ENCODE measurements at places on chromosomes 6 and 20.

DNA sequence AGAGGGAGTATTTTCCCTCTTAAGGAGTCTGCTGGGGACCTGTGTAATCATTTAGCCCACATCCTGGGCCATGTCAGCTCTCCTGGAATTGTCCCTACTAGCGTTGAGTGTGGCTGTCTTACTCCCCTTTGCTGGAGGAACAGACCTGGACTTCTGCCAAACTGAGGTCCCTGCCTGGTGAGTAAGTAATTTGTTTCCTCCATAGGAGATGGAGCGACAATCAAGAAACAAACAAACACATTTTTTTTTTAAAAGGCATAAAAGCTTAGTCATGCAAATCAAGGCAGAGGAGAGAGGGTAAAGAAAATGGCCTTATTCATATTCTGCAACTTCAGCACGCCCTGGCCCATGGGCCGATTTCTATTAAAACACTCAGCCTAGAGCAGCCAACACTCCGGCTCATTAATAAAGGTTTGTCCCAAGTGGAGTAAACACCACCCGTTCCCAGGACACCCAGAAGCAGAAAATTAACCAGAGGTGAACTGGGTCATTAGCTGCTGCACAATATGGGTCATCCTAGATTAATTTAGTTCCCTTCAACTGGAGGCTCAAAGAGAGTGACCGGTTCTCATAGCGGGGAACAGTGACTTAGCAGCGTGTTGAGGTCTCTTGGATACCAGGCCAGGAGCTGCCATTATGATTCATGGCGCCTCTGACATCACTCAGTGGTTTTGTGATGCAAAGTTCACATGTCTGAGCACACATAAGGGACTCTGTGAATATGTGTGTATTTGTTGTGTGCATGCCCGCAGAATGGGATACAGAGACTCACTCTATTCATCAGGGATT is 165.0 kb upstream of the SULF2 start:
- no peak for DNase-seq

- DNase-seq: no peak
These were observed 397 bp downstream of the PEDS1 start for GRCh38 chr20:50153153-50153499.

GRCh38 chr6:150312844-150313584 is 55.8 kb upstream of the IYD start:
- DNase-seq: no peak

DNA sequence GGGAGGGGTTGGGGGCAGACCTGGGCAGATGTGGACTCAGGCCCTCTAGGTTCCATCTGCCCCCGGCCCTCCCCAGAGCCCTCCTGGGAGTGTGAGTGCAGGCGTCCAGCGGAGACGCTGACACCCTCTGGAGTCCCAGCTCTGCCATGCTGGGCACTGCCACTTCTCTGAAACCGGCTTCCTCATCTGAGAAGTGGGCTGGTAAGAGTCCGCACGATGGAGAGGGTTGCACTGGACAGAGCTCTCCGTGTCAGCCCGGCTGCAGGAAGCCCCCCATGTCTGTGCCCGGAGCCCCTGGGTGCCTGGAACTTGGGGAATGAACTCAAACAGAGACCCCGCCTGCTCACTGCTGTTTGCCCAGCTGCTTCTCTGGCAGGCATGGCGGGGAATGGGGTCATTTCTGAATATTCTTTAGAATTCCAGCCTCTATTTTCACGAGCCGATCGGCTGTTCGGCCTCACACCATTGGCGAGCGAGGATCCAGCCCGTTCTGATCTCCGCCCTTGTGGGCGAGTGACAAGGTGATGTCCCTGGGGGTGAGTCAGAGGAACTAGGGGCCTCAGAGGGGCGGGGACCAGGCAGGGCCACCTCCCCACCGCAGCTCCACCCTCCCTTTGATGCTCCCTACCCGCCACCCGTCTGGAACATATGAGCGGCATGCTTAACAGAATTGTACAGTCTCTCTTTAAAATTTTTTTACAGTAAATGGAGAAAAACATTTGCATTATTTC is 47.8 kb upstream of the GATA5 start:
- no peak for DNase-seq

DNA sequence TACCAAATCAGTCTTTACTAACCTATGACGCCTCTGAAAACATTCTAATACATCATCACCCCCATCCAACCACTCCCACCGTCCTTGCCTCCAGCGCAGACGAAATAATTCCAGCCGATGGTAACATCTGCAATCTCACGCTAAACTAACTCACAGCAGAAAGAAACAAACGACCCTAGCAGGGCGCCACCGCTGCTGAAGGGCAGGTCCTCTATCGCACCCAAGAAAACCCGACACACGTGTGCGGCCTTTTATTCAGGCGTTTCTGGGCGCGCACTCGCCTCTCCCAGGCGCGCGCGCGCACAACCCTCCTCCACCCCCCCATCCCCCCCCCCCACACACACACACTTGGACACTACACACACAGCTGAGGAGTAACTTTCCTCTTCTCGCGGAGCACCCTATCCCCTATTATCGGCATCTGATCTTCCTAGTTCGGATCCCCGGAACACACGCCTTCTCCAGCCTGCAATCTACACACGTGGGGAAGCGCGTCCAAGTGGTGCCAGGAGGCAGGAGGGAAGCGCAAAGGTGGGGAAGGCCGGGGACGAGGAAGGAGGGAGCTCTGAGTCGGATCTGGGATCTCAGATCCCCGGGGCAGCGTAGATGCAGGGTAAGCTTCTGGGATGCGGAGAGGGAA is 1.4 kb downstream of the GFOD1 start:
- no peak for DNase-seq

All from stimulated activated CD8-positive, alpha-beta memory T cell treated with anti-CD3 and anti-CD28 coated beads, Interleukin-4, amount 100 ng/mL, for 1 hour (primary cell).